ENCODE measurements at places on chromosomes 6 and 20.

GRCh38 chr6:324729-325125 lies 32.4 kb downstream of the DUSP22 start:
- DNase-seq, result no peak

DNA sequence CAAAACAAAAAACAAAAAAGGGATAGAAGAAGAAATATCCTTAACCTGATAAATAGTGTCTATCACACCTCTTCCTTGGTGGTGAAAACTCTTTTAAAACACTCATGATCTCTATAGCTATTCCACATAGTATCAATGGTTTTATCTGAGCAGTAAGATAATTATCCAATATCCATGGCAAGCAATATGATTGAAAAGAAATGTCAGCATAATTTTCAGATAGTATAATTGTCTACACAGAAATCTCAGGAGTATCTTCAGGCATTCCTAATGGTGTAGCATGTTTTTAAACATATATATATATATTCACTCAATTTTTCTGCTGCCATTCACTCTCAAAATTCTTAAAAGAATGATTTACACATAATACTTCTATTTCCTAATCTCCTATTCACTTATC lies 938.0 kb upstream of the SLC35B3 start:
- DNase-seq, result no peak

DNA sequence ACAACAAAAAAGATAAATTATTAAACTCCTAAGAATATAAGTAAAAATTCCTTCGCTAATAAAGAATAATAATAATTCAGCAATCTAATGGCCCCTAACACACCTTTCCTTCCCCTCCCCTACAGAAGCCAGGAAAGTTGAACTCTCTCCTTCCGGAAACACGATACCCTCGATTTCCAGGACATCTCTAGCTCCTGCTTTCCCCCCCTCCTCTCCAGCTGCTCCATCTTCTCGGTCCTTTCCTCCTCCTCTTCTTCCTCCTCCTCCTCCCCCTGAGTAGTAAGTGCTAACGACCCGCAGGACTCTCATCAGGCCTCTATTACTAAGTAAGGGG lies 603 bp downstream of the TASP1 start:
- DNase-seq, result no peak

GRCh38 chr20:24747010-24747712 lies 201.9 kb upstream of the CST7 start:
- DNase-seq, result no peak

GRCh38 chr6:55474382-55474781 lies 104.6 kb downstream of the HMGCLL1 start:
- DNase-seq, result no peak

- DNase-seq, result no peak
Observed at GRCh38 chr20:22617160-22617559, 32.8 kb upstream of the FOXA2 start.

Data from activated CD4-positive, alpha-beta T cell treated with anti-CD3 and anti-CD28 coated beads, Interleukin-2, Interleukin-6, amounts not matched to agents 100 ng/mL and 50 ng/mL, durations not matched to agents 16 hours and 8 hours (primary cell).